ENCODE measurements at places on chromosomes 11 and 22. TPM values are rescaled to one million over a fixed set of nuclear protein-coding genes. Genes with fewer than 3 reads are reported as not detected.

The SCGB1D2 gene
- not detected for total RNA-seq

The MAPK8IP2 gene
- total RNA-seq = 0.15 TPM

The FAM111B gene
- 48.6 TPM for total RNA-seq

The PTDSS2 gene
- 20.1 TPM for total RNA-seq

The NRGN gene
- 7.3 TPM for total RNA-seq

The SGSM1 gene
- total RNA-seq = 0.93 TPM

- peaks cover 18% of the 10 kb centered on the region for H3K4me1 ChIP-seq
- H3K27ac ChIP-seq = no peak overlapping the region
- no peak overlapping the region for H3K4me3 ChIP-seq
- no peaks in the 10 kb centered on the region for H3K27me3 ChIP-seq
Measured at GRCh38 chr11:1017269-1018005, 19.1 kb downstream of the MUC6 start.

GRCh38 chr11:10537600-10537999, 3.4 kb downstream of the RNF141 start:
- no peaks in the 10 kb centered on the region for H3K27me3 ChIP-seq
- H3K4me1 ChIP-seq = peaks cover 19% of the 10 kb centered on the region
- no peak overlapping the region for H3K4me3 ChIP-seq
- peaks cover 5% of the 10 kb centered on the region for H3K36me3 ChIP-seq
- no peak for DNase-seq

DNA sequence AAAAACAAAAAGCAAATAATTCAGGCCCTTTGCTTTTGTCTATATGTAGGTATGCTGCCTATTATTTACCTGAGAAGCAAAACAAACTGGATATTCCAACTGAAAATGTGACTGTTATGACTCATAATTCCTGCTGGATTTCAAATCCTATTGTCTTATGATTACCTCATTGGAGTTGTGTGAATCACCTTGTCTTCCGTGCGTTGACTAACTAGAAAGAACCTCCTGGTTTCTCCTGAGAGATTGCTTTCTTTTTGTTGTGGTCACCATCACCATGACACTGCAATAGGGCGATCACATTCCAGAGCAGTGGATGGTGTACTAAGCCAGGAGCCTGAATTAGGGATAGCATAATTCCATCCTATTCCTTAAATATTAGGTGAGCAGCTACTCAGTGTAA, 23.0 kb upstream of the EXPH5 start:
- no peak overlapping the region for H3K27ac ChIP-seq
- H3K36me3 ChIP-seq = no peaks in the 10 kb centered on the region
- H3K27me3 ChIP-seq = peaks cover 24% of the 10 kb centered on the region
- DNase-seq = no peak
- H3K4me1 ChIP-seq = peaks cover 3% of the 10 kb centered on the region

DNA sequence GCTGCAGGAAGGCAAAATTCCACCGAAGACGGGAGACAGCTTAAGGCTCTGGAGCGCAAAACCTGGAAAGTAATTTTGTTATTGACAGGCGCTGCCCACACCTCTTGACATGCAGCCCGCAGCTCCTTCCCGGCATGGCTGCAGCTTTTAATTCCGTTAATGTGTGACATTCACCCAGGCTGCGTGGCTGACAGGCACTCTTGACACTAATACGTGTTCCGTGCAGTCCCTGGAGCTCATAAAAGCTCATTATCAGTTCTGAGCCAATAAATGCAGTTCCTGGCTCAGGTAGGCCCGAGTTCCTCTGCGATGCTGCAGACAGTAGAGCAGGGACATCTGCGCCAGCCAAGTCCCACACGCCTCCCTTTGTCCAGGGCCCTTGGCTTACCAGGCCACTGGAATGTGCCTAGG, 34.8 kb downstream of the TSPAN18 start:
- H3K27ac ChIP-seq = no peak overlapping the region
- H3K4me1 ChIP-seq = peaks cover 3% of the 10 kb centered on the region
- DNase-seq = no peak
- peaks cover 14% of the 10 kb centered on the region for H3K36me3 ChIP-seq
- no peak overlapping the region for H3K4me3 ChIP-seq

GRCh38 chr22:19498866-19499190, 19.1 kb downstream of the CDC45 start:
- H3K27me3 ChIP-seq = no peaks in the 10 kb centered on the region
- H3K4me1 ChIP-seq = peaks cover under 1% of the 10 kb centered on the region
- H3K4me3 ChIP-seq = no peak overlapping the region
- no peak for DNase-seq
- H3K27ac ChIP-seq = no peak overlapping the region

GRCh38 chr22:42716649-42717127, 4.0 kb downstream of the A4GALT start:
- H3K27me3 ChIP-seq = peaks cover 44% of the 10 kb centered on the region
- peaks cover 19% of the 10 kb centered on the region for H3K4me1 ChIP-seq
- no peak overlapping the region for H3K4me3 ChIP-seq
- H3K36me3 ChIP-seq = no peaks in the 10 kb centered on the region

DNA sequence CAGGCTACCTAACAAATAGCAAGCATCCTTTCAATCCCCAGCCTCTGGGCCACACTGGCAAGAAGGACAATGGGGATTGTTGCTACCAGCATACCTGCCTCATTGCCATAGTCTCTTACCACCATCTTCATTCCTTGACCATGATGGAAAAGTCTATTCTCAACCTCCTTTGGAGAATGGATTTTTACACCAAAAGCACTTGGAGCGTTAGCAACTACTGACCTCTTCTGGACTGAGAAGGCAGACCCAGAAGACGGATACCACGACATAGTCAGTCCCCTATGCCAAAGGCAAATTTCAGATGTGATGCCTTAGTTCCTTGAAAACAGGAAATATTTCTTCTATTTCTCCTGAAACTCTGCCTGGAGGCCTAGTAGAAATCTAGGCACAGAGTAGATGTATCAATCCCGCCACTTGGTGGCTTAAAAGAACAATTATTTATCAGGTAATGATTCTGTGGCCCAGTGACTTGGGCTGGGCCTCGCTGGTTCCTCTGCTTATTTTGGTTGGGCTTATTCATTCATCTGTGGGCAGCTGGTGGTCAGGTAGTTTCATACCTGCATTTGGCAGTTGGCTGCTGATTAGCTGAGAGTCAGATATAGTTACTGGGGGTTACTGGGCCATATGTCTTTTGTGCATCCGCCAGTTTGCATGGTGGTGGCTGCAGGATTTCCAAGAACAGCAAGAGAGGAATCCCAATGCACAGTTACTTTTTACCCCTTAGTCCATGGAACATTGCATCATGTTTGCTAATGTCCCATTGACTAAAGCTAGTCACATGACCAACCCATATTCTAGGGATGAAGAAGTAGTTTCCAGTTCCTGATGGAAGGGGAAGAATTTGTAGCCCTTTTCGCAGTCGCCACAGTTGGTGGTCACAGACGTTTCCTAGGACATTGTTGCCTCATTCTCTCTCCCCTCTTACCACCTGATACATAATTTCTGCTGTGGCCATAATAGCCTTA, 75.2 kb downstream of the DHCR7 start:
- H3K27ac ChIP-seq = no peak overlapping the region
- H3K27me3 ChIP-seq = no peaks in the 10 kb centered on the region
- DNase-seq = no peak
- H3K4me1 ChIP-seq = no peaks in the 10 kb centered on the region
- no peaks in the 10 kb centered on the region for H3K36me3 ChIP-seq

DNA sequence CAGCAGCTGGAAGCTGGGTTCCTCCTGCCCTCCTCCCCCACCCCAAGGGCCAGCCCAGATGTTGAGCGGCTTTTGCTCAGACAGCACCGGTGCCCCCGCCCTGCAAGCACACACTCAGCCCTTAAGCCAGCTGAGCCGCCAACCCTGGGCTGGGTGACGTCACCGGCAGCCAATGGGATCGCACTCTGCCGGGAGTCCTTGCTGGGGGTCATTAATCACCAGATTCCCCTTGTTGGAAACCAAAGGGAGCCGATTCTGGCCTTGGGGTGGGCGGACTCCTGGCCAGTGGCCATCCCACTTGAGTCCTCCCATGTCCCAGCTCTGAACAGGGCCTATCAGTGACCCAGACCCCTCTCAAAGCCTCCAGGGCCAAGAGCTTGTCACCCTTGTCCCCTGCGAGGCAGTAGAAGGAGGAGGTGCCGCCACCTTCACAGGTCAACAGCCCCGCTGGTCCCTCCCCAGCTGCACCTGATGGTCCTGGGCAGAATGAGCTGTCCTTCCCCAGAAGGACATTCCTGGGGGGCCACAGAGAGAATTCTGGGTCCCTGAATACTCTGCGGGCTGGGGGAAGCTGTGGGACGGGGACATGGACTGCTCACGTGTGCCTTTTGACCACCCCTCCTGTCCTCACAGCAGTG, 7.4 kb downstream of the DUSP8 start:
- peaks cover 4% of the 10 kb centered on the region for H3K27me3 ChIP-seq
- no peaks in the 10 kb centered on the region for H3K36me3 ChIP-seq
- no peak overlapping the region for H3K4me3 ChIP-seq
- no peak overlapping the region for H3K27ac ChIP-seq
- DNase-seq = no peak

GRCh38 chr11:110098645-110099044, 5.5 kb downstream of the ZC3H12C start:
- H3K4me1 ChIP-seq = peaks cover 10% of the 10 kb centered on the region
- H3K27me3 ChIP-seq = peaks cover 35% of the 10 kb centered on the region
- H3K27ac ChIP-seq = no peak overlapping the region
- DNase-seq = no peak
- no peak overlapping the region for H3K4me3 ChIP-seq

GRCh38 chr11:134574425-134574824, 162.4 kb upstream of the B3GAT1 start:
- no peak for DNase-seq
- H3K27me3 ChIP-seq = peaks cover 22% of the 10 kb centered on the region
- H3K36me3 ChIP-seq = no peaks in the 10 kb centered on the region
- H3K27ac ChIP-seq = no peak overlapping the region

DNA sequence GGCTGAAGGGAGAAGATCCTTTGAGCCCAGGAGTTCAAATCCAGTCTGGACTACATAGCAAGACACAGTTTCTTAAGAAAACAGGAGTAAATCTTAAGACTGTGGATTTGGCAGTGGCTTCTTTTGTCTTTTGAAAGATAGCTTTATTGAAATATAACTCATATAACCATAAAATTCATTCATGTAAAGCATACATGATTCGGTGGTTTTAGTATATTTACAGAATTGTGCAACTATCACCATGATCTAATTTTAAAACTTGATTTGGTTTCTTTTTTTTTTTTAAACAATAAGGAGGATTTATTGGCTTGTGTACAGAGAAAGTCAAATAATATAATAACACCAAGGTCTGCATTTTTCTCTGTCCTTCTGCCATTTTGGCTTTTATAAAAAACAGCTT, 23.1 kb upstream of the PSMA1 start:
- H3K27me3 ChIP-seq = no peaks in the 10 kb centered on the region
- H3K4me1 ChIP-seq = peaks cover 37% of the 10 kb centered on the region
- H3K27ac ChIP-seq = no peak overlapping the region
- peaks cover 45% of the 10 kb centered on the region for H3K36me3 ChIP-seq

DNA sequence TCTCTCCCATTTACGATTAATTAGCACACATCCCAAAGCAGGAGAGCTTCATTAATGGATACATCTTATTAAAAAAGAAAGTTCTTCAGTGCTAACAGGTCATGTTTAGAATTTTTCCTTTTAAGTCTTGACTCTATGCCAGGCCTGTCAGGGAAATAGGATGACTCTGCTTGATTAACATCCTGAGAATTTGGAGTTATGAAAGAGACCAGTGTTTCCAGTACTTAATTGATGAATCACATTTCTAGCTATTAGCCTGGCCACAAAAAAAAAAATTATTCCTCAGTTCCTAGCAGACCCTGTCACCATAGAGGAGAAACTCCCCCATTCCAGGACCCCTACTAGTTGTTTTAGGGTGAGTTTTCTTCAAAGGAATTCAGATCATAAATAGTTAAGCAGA, 23.6 kb upstream of the ME3 start:
- H3K36me3 ChIP-seq = no peaks in the 10 kb centered on the region
- H3K27ac ChIP-seq = no peak overlapping the region
- peaks cover 14% of the 10 kb centered on the region for H3K27me3 ChIP-seq
- no peak for DNase-seq
- H3K4me3 ChIP-seq = no peak overlapping the region
- H3K4me1 ChIP-seq = no peaks in the 10 kb centered on the region

- H3K36me3 ChIP-seq = peaks cover 13% of the 10 kb centered on the region
- peak overlapping the region; percentile 89 for H3K27ac ChIP-seq
- peak; percentile 89 for DNase-seq
- H3K4me1 ChIP-seq = peaks cover 41% of the 10 kb centered on the region
Measured at GRCh38 chr11:57792060-57792541, 30.5 kb downstream of the CTNND1 start.

- H3K27me3 ChIP-seq = no peaks in the 10 kb centered on the region
- H3K27ac ChIP-seq = peak overlapping the region; percentile 80
- no peak overlapping the region for H3K4me3 ChIP-seq
- DNase-seq = no peak
- peaks cover 91% of the 10 kb centered on the region for H3K4me1 ChIP-seq
Measured at GRCh38 chr11:93526346-93526633, 16.9 kb downstream of the SMCO4 start.
